ENCODE measurements at places on chromosomes 3 and 15.

GRCh38 chr3:139127101-139127500, 82.4 kb upstream of the PRR23C start:
- no peak for DNase-seq

GRCh38 chr3:111857474-111857873, 1.6 kb upstream of the PHLDB2 start:
- no peak for DNase-seq

DNA sequence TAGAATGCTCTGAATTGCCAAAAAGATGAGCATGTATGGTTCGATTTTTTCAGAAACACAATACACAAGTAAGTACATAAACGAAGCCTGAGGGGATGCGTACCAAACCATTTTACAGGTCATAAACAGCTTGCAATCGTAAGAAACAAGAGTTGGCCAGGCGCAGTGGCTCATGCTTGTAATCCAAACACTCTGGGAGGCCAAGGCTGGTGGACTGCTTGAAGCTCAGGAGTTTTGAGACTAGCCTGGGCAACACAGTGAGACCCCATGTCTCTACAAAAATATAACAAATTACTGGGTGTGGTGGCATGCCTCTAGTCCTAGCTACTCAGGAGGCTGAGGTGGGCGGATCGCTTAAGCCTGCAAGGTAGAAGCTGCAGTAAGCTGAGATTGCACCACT, 13.4 kb downstream of the TRA2B start:
- no peak for DNase-seq

DNA sequence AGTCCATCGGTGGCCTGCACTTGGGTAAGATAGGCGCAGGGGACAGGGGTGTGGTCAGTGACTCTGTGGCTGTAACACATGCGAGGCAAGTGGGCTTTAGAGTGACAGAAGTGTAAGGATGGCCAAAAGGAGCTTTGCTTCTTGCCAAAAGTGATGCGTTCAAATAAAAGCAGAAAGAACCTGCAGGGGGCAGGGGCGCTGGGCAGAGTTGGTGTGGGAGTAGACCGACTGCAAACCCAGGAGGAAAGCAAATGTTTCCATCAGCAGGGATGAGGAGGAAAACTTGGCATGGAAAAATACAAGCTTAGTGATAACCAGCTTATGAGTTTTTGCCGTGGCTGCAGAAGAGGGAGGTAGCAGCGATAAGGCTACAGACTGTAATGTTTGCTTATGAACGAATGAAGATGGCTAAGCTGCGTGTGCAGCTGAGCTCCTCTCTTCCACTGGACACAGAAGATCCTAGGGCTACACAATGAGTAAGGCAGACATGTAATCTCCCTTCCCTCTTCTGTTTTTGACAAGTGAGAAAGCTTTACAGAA, 149.4 kb downstream of the WNT5A start:
- DNase-seq: no peak

- DNase-seq: no peak
These were observed 158.7 kb downstream of the GHSR start for GRCh38 chr3:172289583-172289982.

- DNase-seq: no peak
These were observed 50.3 kb upstream of the ATP13A3 start for GRCh38 chr3:194536871-194537637.

- no peak for DNase-seq
These were observed 69.7 kb downstream of the SCN5A start for GRCh38 chr3:38579551-38580449.

GRCh38 chr15:34336231-34336990, 1.2 kb downstream of the SLC12A6 start:
- DNase-seq: no peak

DNA sequence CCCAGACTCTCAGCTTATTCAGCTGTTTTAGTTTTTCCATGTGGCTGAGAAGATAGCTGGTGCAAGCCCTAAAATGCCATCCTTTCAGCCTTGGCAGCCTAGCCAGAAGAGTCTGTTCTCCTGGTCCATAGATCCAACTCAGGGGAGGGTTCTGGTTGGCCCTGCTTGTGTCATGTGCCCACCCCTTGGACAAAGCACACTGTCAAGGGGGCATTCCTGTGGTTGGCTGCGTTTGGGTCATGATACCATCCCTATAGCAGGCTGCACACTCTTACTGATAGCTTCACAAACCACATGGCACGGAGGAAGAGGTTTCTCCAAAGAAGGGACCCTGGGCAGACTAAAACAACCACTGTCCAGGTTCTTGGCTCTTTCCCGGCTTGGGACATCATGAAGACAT, 8.4 kb upstream of the FSTL1 start:
- no peak for DNase-seq

- DNase-seq: no peak
These were observed 81.6 kb downstream of the MME start for GRCh38 chr3:155161640-155162292.

GRCh38 chr3:156826896-156827882, 1.0 kb downstream of the LEKR1 start:
- no peak for DNase-seq

- DNase-seq: no peak
These were observed 74.3 kb downstream of the LARS2 start for GRCh38 chr3:45462522-45463265.

DNA sequence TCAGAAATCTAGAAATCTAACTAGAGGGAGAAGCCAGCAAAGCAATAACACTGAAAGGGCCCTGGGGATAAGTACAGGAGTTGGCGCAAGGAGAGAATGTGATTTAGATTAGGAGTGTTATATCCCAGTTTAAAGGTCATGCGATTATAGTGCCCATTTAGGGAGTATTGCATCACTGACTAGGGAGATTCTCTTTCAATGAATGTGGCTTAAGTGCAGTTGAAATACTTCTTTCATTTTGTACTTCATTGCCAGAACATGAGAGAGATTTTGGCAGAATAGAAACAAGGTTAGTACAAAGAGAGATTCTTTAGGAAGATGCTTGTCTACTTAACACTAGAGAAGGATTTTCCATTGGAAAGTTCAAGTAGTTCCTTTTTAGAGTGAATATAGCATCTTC, 13.9 kb downstream of the ROBO2 start:
- no peak for DNase-seq

- peak; percentile 62 for DNase-seq
These were observed 67.2 kb downstream of the CACNA2D2 start for GRCh38 chr3:50436114-50436674.

- DNase-seq: no peak
These were observed 607.5 kb upstream of the BCHE start for GRCh38 chr3:166444756-166445155.

DNA sequence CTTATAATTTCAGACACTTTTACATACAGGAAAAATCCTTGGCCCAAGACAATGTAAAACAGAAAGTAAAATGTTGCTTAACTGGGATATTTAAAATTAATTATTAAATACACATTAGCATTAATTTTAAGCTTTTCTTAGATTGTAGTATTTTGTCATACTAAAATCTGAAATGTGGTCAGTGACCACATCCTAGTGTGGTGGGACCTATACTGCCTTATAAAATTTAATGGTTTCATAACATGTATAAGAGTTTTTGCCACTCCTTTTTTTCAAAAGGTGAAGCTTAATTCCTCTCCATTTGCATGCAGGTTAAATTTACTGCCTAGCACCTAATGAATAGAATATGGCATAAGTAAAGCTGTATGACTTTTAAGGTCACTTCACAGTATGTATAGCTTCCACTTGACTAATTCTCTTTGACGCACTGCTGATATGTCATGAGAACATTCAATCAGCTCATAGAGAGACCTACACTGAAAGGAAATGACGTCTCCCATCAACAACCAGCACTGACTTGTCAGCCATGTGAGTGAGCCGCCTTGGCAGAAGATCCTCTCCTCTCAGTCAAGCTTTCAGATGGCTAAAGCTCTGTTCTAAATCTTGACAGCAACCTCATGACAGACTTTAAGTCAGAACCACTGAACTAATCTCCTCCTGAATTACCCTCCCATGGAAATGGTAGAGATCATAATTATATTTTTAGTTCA, 847.8 kb downstream of the SI start:
- no peak for DNase-seq

DNA sequence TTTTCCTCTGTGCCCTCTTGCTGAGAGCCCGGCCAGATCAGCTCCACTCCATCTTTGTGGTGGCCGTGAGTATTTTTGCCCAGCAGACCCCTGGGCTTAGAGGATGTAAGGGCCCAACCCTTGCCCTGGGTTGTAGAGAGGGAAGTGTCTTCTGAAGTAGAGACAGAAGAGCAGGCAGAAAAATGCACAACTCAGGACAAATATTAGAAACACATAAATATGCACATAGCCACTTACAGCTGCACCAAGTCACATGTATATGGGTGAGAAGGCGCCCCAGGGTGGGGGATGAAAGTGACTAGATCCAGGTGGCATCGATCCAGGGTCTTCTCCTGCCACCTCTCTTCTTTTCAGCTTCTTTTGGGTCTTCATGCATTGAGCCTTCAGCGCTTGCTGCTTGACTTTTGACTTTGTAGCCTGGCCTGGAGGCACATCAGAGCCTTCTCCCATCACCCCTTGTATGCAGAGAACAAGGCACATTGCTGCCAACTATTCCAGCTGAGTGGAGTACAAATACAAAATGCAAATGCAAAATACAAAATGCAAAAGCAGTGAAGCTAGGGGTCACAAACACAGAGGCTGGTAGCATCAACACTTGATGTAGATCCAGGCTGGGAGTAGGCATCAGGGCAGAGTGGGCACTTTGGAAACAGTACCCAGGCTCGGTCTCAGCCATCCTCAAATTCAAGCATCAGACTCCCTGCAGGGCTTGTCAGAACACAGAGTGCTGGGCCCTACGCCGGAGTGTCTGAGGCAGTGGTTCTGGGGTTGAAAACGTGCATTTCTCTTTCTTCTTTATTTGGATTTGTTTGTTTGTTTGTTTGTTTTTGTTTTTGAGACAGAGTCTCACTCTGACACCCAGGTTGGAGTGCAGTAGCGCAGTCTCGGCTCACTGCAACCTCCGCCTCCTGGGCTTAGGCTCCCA, 133.0 kb downstream of the ASB7 start:
- no peak for DNase-seq

DNA sequence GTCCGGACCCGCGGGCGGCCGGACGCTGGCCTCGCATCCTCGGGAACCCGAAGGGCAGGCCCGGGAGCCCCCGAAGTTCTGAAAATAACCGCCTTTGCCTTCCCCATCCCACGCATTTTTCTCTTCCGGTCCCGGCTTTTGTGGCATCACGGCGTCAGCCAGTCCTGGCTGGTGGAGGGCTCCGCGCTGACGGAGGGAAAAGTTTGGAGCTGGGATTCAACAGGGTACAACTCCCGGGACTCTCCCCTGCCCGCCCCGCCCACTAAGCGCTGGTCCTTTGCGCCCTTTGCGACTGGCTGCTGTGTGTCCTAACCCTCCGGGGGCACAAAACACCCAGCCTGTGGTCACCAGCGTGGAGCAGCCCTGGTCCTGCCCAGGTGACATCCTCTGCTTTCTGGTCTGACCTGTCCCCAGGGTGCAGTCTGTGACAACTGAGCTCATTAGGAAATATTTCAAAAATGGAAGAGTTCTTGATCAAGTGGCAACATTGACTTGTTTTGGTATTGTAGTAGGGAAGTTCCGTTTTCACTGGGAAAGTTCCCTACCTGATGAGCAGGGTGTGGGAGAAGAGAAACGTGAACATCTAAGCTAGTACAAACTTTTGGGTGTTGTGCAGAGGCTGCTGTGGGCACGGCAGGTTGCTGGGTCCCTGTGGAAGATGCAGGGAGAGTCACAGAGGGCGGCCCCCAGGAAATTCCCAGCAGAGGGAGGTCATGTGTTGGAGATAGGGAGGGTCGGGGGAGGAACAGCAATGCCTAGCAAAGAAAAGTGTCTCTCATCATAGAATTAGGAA, 775 bp downstream of the ARNT2 start:
- no peak for DNase-seq

- DNase-seq: peak; percentile 83
These were observed 42.0 kb upstream of the ICE2 start for GRCh38 chr15:60520825-60521368.

DNA sequence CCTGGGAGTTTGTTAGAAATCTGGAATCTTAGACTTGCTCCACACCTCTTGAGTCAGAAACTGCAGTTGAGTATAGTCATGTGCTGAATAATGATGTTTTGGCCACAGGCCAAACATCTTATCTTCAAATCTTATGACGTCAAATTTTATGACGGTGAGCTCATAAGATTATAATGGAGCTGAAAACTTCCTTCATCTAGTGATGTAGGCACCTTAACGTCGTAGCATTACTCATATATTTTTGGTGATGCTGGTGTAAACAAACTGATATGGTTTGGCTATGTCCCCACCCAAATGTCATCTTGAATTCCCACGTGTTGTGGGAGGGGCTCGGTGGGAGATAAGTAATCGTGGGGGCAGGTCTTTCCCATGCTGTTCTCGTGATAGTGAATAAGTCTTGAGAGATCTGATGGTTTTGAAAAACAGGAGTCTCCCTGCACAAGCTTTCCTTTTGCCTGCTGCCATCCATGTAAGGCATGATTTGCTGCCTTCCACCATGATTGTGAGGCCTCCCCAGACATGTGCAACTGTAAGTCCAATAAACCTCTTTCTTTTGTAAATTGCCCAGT, 268.0 kb upstream of the PROK2 start:
- DNase-seq: no peak

- no peak for DNase-seq
These were observed 4.8 kb downstream of the SIDT1 start for GRCh38 chr3:113537155-113537554.

DNA sequence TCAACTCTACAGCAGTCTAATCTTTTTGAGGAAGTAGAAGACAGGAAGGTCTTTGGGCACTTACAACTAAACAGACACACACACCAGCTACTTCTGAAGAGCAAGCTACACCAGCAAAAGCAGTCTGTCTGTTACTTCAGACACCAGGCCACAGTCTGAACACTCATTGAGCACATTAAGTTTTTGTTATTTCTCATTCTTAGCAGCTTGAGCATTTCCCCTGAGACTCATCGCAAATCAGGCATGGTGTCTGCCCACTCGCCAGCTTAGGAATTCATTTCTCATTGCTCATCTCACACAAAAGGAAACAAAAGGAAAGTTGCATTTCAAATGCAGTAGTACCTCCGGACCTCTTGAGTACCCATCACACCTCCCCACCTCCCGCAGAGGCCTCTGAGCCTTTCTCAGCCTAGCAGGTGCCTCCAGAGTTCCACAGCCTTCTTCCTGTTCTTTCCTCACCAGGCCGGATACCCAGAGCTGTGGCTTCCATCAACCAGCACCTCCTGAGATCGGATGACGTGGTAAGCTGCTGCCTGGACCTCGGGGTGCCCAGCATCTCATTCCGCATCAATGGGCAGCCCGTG, 302.0 kb downstream of the RYR3 start:
- DNase-seq: no peak

DNA sequence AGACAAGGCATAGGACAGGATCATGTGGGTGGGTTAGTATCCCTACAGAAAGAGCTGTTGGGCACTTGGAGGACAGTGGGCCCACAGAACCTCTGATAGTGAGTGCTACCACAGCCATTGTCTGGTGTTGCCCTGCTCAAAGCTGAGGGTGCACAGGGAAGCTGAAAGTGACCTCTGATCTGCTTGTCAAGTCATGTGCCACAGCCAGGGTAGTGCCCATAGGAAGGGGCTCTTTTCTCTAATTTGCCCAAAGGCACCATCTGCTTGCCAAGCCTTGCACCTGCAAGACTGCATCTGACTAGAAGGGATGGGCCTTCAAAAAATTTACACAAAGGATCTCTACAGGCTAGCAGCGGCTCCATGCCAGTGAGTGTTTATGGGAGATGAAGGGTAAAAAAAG, 87.4 kb upstream of the GSK3B start:
- no peak for DNase-seq
